Motor neuron (in vitro differentiated cells): ENCODE measurements at places on chromosomes 3 and 15.

DNA sequence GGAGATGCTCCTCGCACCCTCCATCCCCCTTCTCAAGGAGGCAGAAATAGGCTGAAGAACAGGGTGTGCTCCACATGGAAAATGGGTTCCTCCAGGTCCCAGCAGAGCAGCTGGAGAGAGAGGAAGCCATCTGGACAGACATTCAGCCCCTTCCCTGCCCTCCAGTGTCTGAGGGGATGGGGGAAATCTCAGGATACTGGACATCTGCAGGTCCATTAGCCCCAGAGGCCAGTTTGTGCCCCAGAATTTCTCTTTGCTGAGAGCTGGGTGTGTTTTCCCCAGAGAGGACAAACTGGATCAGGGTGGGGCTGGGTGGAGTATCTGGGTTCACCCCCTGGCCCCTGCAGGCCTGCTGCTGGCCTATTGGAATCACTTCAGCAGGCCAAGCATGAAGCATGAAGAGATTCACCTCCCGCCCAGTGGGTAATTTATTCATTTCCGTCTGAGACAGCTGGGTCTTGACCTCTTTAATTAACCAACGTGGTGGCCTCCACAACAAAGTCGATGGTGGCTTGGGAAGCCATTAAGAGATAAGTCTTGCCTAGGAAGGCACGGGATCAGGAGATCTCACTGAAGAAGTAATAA, 4.6 kb downstream of the FAM3D start:
- peak; percentile 37 for ATAC-seq

- no peak for ATAC-seq
These were observed 15.6 kb upstream of the KY start for GRCh38 chr3:134666466-134666865.

GRCh38 chr3:195556390-195556789, 13.3 kb upstream of the PPP1R2 start:
- peak; percentile 55 for ATAC-seq

GRCh38 chr3:13015286-13016082, 57.7 kb downstream of the IQSEC1 start:
- peak; percentile 8 for ATAC-seq

DNA sequence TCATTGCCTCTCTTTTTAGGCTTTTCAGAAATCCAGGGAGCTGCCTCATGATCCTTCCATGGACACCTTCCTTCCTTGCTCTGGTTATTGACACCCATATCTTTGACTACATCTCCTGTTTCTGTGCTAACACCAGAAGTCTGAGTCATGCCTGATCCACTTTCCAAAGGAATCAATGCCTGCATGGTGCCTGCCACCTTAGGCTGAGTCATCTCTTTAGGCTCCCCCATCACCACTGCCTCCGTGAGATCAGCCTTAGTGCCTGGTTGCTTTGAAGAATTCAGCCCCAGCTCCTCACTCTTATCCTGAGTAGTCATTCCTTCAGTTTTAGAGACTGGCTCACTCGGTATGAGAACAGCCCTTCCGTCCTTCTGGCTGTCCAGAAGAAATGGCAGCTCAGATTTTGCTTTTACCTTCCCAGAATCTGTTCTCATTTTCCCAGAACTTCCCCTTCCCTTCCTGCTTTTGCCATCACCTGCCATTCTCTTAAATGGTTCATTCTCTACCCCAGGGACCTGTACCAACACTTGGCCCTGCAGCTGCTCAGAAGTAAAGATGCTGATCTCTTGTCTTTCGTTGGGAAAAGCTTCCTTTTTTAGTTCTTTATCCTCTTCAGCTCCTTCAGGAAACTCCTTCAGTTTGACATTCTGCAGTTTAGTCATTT, 105.3 kb downstream of the MAP4 start:
- peak; percentile 91 for ATAC-seq

GRCh38 chr3:168722091-168722490, 626.4 kb upstream of the GOLIM4 start:
- no peak for ATAC-seq

DNA sequence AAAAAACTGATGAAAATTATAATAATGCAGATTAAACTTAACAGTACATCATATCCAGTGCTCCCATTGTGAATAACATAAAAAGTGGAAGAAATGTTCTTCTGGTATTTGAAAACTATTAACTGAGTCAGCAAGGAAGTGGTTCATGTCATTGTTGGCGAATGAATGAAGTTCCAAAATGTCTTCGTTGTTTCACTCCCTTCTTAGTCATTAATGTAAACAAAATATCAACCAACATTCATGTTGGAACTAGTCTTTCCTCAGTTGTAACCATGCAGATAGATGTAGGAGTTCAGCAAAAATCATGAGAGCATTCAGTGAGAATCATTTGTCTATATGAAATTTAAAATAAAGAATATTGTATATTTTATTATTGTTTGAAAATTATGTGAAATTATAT, 44.1 kb upstream of the ICE2 start:
- no peak for ATAC-seq

- peak; percentile 71 for ATAC-seq
These were observed 921.2 kb downstream of the SQOR start for GRCh38 chr15:46556010-46556409.

DNA sequence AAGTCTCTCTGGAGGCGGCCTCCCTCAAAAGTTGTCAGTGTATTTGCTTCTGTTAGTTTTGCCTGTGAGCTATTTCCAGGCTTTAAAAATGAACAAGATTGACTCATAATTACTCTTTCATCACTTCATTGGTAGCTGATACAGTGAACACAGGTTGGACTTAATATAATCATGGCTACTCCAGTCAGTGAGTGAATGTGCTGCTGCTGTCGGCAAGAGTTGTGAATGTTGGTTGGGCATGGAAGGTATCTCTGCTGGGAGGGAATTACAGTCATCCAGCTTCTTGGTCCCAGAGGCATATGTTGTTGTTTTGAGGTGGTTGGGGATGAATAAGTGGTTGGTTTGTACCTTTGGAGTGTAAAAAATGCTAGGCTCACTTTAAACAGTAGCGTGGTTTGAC, 11.5 kb downstream of the TCF12 start:
- no peak for ATAC-seq

DNA sequence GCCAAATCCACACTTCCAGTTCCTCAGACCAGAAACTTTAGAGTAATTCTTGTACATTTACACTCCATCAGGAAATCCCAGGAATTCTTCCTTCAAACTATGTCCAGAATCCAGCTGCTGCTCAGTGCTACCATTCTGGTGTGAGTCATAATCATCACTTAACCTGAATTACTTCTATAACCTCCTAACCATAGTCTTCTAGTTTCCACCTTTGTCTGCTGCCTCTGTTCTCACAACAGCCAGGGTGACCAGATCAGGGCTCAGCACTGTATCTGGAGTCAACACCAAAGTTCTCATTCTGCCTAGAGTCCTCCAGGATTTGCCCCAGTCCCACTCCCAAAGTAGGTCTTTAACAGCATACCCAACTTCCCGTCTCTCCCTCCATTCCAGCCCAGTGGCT, 3.4 kb downstream of the CLDND1 start:
- no peak for ATAC-seq

GRCh38 chr3:189613122-189613521, 18.1 kb upstream of the TP63 start:
- ATAC-seq, result no peak

DNA sequence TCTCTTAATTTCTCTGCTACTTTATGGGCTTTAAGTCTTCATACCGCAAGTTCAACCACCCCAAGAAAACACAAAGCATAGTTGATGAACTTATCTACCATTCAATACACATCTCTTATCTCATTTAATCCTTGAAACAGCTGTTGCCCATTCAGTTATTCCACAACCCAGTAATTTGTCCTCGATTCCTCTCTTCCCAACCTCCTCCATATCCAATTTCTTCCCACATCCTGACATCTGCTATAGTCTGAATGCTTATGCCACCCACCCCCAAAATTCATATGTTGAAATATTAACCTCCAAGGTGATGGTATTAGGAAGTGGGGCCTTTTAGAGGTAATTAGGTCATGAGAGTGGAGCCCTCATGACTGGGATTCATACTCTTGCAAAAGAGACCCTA, 345.4 kb downstream of the ERC2 start:
- ATAC-seq, result no peak

- ATAC-seq, result no peak
These were observed 171.1 kb upstream of the ICE2 start for GRCh38 chr15:60649845-60650548.

- ATAC-seq, result peak; percentile 64
These were observed 709 bp downstream of the SCAMP5 start for GRCh38 chr15:74995779-74996765.

GRCh38 chr3:160568989-160569388, 3.6 kb upstream of the KPNA4 start:
- no peak for ATAC-seq

DNA sequence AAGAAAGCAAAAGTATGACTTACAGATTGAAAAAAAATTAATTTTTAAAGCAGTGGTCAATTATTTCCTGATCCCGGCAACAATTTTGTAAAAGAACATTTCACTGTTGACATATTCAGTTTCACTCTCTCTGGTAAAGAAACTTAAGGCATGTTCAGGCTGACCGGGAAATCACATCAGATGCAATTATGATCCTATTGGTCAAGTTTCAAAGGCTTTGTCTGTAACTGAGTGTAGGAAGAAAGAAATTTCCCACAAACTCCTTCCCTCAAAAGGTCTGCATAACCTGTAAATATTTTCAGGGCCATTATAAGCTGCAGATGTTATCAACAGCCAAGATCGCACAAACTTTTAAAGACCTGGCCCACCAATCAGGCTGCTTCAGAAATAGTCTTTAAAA, 205.4 kb upstream of the IGF1R start:
- ATAC-seq, result no peak

DNA sequence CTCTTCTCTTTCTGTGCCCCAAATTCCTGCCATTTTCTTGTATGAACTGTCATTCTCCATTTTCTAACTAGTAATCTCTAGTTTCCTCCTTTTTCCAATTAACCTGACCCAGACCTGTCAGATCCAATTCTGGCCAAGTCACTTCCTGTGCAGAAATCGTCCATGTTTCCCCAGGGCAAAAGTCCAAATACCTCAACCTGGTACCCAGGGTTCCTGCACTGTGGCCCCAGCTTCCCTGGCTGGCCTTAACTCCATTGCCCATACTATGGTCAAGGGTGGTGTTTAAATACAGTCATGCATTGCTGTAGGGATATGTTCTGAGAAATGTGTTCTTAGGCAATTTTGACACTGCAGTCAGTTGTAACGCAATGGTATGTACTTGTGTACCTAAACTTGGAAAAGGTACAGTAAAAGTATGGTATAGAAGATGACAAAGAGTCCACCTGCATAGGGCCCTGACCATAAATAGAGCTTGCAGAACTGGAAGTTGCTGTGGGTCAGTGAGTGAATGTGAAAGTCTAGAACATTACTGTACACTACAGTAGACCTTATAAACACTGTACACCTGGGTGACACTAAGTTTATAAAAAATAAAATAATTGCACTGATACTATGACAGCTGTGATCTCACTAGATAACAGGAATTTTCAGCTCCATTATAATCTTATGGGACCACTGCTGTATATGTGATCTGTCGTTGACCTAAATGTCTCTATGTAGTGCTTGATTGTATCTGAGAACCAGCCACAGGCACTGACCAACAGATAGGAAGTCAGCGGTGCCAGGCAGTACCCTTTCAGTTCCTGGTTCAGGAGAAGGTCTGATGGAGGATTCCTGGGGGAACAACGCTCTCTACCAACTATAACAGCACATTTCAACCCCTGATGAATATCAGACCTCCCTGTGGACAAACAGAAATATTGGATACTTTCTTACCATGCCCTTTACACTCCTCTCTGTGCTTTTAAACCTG, 336.1 kb upstream of the PROK2 start:
- ATAC-seq, result no peak

DNA sequence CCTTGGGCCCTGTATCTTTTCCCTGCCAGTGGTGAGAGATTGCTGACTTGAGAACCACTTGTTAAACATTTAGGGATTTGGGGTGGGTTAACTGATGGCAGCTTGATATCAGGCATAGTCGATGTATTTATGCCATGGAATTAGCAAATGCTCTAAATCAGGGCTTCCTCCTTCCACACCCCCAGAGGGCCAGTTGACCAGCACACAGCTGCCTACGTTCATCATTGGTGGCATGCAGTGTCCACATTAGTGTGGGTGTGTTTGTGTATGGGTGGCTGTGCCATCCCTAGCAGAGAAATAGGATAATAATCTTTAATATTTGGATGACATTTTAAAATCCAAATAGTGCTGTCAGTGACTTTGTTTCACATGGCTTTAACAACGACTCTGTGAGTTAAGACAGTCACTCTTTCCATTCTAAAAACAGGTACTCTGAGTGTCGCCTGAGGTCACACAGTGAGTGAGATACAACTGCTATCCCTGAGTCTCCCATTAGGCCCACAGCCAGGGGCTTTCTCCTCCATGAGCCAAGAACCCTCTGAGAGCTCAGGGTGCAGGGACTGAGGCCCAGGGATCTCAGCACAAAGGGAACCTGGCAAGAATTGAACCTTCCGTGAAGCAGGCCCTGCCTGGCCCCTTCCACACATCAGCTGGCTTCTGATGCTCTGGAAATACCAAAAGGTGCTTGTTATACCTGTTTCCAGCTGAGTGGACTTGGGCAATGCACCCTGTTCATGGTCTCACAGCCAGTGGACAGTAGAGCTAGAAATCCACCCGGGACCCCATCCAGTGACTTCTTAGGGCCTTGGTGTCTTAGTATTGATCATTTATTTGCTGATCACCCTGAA, 4.3 kb upstream of the LTF start:
- no peak for ATAC-seq

GRCh38 chr15:56929399-56929798, 11.0 kb downstream of the TCF12 start:
- ATAC-seq, result no peak

DNA sequence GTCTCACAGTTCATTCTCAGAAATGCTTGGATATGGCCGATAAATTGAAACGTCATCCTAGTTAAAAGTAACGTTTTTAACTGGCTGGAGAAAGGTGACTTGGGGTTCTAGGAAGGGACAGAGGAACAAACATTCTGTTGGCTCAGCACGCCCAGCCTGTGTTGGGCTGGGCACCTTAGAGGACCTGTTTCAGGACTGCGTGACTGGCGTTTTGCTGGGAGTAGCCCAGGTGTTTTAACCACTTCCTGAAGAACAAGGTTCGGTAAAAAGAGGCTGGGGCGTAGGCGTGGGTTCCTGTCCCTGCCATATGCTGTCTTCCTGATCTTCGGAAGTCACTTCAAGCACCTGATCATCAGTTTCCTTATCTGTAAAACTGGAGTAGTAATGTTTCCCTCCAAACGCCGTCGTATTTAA, 1.1 kb upstream of the TLNRD1 start:
- no peak for ATAC-seq

- no peak for ATAC-seq
These were observed 47.2 kb upstream of the IREB2 start for GRCh38 chr15:78390826-78391225.

DNA sequence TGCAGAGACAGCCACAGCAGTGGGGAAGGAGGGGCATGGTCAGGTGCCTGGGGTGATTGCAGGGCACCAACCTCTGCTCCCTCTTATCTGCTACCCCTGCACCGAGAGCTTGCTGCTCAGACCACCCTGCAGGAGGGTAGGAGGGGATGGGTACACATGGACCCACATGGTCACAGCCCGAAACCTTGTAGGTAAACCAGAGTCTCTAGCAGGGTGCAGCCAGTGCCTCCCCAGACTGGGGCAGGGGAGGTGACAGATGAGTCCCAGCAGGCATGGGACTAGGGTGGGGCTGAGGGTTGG, 49.2 kb downstream of the FAH start:
- no peak for ATAC-seq

GRCh38 chr15:22786868-22787698, 639 bp downstream of the NIPA1 start:
- ATAC-seq, result peak; percentile 50
